ENCODE measurements at places on chromosomes 3 and 15. TPM values are rescaled to one million over a fixed set of nuclear protein-coding genes. Genes with fewer than 3 reads are reported as not detected.

The LRTM1 gene
- polyA plus RNA-seq, result not detected

The CACNA1D gene
- 21.9 TPM for polyA plus RNA-seq

The RTP1 gene
- polyA plus RNA-seq, result not detected

The DNAH1 gene
- polyA plus RNA-seq, result 14.8 TPM

- DNase-seq, result no peak
Measured at GRCh38 chr15:63860155-63860554, 26.4 kb upstream of the HERC1 start.

All from left kidney (tissue), 8 donors.